NCI-H460 (cell line): ENCODE measurements at places on chromosomes 13 and 19.

- no peak for DNase-seq
Observed at GRCh38 chr19:4849019-4849418, 17.5 kb upstream of the TICAM1 start.

DNA sequence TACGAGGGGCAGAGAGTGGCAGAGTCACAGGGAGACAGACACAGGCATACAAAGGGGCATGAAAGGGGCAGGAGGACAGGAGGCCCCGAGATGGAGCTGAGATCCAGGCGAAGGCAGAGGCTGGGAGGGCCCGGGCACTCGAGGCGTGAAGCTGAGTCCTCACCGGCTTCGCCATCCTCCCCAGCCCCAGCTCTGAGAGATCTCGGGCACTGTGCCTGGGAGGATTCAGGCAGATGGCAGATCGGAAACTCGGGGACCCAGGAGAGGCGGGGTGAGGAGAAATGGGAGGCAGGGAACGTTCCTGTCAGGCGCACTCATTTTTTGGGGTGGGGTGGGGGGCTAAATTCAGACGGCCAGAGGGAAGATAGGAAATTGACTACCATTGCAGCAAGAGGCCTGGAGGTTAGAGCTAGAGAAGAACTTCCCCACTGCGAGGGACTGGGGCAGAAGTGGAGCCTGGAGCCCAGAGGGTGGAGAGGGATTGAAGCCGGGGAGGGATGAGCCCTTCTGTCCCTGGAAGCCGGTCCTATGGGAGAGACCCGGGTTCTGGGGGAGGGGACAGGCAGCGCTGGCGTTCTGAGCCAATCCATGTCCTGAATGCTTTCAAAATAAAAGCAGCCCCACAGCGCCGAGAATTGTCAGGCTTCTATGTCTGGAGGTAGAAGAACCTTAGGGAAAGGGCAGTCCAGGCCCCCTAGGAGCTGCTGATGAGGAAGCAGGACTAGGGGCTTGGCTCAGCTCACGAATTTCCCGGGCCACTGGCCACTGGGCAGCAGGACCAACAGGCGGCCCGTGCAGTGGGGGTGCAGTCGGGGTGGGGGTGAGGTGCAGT is 12.6 kb downstream of the LRRC4B start:
- no peak for DNase-seq

- DNase-seq = no peak
Observed at GRCh38 chr13:45220403-45220802, 19.6 kb upstream of the KCTD4 start.

DNA sequence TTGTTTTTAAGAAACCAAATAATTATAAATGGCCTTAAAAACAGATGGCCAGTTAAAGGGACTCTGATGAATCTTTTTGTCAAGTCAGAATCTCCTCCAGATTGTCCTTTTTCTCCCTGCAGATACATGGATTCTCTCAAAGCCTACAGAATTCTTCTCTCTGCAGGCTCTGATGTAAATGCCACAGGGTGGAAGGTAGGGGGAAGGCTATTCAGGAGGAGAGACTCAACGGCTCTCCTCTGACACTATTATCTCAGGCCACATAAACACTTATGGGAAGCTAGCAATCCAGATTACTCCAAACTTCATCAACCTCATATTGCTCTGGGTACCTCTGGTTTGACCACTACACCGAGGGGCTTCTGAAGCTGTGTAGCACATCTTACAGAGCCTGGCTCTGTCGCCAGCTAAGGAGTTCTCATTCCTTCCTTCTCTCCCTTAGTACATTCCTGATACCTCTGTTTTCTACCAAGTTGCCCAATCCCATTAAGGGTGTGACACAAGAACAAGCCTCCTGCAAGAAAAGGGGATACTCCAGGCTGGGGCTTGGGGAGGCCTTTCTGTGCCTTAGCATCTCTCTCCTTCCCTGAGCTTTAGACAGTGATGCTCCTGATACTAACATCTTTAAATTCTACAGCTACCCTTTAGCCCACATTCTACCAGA is 14.9 kb downstream of the LCP1 start:
- no peak for DNase-seq

DNA sequence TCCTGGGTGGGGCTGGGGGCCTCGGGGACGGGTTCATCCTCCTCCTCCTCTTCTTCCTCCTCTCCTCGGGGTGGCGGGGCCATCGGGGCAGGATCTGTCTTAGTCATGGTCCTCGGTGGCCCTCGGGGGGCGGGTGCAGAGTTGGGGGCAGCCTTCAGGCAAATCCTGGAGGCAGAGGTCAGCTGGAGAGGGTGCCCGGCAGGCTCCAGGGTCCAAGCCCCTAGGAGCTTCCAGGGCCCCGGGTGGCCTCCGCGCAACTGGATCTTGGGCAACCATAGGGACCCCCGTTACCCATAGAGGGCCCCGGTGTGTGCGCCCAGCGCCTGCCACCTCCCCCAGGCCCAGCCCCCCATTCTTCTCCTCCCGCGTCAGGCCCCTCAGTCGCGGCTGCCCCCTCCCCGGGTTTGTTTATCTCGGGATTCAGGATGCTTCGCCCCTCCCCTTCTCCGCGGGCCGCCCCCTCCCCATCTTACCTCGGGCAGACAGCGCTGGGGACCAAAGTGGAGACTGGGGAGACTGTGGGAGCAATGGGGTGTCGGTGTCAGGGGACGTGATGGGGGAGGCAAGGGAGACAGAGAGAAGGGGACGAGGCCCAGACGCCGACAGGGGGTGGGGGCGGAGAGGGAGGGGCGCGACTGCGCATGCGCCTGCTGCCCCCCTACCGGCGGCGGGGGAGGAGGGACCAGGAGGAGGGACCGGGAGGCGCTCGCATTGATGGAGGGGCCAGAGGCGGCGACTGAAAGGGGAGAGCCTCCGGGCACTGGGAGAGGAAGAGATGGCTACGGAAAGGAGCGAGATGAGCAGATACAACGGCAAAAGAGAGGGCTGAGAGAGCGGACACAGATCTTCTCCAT is at the start of gene CLIP3:
Gene CLIP3 (minus strand): TSS at position 623 of the 854 bp plus-strand sequence. CDS start 516 bp downstream, at position 107.
- no peak for DNase-seq

DNA sequence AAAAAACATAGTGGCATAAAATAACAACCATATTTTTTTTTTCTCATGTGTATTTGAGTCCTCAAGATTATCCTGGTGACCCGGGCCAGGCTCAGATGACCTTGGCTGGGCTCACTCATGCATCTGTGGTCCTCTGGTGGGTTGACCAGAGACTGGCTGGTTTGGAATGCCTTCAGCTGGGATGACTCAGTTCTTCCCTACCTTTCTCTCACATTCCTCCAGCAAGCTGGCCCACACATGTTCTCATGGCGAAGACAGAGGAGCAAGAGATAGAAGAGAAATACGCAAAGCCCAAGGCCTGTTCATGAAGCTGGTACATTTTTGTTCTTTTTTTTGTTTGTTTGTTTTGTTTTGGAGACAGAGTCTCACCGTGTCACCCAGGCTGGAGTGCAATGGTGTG is 14.3 kb upstream of the ZNF541 start:
- no peak for DNase-seq

DNA sequence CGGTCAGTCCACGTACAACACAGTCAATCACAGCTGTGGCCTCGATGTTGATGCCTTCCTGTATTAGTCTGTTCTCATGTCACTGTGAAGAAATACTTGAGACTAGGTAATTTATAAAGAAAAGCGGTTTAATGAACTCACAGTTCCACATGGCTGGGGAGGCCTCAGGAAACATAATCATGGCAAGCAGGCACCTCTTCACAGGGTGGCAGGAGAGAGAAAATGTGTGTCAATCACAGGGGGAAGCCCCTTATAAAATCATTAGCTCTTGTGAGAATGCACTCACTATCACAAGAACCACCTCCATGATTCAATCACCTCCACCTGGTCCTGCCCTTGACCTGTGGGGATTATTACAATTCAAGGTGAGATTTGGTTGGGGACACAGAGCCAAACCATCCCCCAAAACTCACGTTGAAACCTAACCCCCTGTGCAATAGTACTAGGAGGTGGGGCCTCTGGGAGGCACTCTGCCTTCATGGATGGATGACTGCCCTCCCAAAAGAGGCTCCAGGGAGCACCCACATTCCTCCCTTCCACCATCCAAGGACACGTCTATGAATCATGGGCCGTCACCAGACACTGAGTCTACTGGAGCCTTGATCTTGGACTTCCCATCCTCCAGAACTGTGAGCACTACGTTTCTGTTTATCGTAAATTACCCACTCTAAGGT is 2.3 kb upstream of the PROZ start:
- no peak for DNase-seq

DNA sequence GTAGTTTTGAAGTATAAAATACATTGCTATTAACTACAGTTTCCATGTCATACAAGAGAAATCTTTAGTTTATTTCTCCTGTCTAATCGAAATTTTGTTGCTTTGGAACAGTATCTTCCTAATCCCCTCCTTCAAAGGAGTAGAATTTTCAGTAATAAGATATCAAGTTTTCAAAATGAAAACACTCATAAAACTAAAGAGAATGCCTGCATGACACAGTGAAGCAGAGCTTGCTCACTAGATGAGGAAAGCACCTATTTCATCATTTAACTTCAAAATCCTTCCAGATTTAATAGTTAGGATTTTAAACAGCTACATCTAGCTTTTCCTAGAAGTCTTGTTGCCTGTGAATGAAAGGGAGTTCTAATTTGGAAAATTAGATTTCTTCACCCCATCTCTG is 80.8 kb downstream of the TNFSF11 start:
- DNase-seq = no peak

DNA sequence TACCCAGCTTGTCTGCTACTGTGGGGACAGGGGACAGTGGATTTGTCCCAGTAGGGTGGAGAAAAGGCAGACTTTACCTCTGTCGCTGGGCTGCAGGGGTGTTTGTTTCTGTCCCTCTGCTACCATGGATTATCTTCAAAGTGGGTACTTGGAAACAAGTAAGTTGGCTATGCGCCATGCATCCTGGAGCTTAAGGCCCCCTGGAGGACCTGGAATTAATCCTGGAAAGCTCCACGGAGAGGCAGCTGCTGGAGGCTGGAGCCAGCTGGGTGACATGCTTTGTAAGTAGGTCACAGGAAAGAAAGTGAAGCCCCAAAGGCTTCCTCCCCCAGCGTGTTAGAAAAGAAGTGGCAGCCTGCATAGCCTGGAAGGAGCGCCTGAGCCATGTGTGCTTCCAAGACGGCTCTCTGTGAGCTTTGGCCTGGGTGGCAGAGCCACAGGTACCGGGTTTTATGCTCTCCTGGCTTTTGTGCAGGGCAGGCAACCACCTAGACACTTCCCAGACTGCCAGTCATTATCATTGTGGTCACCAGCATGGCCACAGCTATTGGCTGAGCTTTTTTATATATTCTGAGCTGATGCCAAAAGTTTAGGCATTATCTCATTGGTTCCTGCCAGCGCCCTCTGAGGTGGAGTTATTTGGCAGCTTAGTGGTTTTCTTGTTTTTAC is 9.5 kb downstream of the B3GLCT start:
- DNase-seq = no peak

- DNase-seq = no peak
Observed at GRCh38 chr13:29883941-29884518, 33.6 kb upstream of the UBL3 start.

GRCh38 chr19:41739361-41739760 is 16.0 kb upstream of the CEACAM6 start:
- no peak for DNase-seq

DNA sequence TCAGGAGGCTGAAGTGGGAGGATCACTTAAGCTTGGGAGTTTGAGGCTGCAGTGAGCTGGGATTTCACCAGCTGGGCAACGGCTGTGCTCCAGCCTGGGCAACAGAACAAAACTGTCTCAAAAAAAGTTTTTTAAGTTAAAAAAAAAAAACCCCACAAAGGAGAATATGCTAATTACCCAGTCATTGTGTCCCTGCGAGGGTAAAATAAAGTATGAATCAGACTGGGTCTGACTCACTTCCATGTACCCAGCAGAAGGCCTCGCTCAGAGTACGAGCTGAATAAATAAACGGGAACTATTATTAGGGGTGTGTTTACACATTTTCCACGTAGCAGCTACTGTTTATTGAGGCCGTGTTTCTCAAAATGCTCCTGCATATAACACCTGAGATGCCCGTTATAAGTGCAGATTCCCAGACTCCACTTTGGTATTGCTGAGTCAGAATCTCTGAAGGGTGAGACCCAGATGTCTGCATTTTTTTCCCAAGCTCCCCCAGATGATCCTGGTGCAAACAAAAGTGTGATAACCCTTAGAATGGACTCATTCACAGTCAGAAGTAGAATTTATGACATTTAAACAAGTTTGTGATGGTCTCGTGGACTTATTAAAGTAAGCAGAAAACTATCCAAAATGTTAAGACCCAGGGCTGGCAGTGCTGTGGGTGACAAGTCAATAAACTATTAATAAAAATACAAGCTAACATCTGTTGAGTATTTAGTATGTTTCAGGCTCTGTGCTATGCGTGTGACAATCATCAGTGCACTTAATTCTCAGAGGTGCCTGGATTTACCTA is 28.2 kb downstream of the KCNC3 start:
- peak; percentile 23 for DNase-seq

- DNase-seq = no peak
Observed at GRCh38 chr19:58476498-58477015, 405 bp downstream of the ZNF446 start.

DNA sequence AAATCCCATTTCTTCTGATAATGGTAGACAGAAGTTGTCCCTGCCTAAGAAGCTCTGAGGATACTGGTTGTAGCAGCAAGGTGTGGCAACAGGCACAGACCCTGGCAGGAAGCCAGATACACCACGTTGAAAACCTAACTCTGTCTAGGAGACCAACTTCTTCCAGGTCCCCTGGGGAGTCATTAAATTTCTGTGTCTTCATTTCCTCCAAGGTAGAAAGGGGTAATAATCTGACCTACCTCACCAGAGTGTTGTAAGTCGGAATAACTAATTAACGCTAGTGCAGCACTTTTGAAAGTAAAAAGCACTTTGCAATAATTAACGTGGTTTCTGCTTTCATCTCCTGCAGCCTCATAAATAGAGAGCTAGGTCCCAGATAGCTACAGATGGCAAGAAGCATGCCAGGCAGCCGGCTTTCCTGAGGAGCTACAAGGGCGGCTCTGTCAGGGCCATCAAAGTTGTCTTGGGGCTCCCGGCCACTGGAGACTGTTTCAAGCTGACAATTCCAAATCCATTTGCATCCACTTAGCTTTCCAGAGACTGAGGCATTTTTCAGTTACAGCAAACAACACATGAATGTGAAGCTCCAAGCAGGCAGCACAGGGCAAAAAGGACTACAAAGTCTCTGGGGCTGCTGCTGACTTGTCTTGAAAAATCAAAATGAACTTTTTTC is 176.2 kb downstream of the FOXO1 start:
- no peak for DNase-seq

DNA sequence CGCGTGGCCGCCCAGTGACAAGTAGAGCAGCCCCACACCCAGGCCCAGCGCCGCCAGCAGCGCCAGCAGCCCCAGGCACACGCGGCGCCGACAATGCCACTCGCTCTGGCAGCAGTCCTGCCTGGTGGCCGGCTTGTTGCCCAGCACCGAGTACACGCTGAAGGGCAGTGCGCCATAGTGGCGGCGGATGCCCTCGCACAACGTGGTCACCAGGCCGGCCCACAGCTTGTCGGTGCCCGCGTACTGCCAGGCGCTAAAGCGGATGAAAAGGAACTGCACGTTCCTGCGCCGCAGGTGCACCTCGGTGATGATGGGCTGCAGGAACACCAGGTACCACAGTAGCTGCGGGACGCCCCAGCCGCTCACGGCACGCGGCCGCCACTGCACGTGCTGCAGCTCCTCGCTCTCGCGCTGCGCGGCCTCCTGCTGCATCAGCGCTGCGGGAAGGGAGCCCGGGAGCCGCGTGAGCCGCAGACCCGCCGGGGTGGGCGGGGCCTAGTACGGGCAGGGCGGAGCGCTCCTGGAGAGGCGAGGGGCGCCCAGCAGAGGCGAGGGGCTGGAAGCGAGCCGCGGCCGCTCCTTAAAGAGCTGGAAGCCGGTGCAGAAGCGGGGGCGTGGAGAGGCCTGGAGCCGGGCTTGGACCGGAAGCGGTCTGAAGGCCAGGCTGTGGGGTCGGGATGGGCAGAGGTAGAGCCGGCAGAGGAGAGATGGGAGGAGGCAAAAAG is 7.3 kb downstream of the NKPD1 start:
- no peak for DNase-seq

GRCh38 chr13:37163641-37164265 is 58.3 kb upstream of the CSNK1A1L start:
- no peak for DNase-seq
